Stimulated activated CD4-positive, alpha-beta T cell treated with anti-CD3 and anti-CD28 coated beads, Interleukin-4, amount 100 ng/mL, for 24 hours (primary cell): ENCODE measurements at places on chromosomes 4 and X.

DNA sequence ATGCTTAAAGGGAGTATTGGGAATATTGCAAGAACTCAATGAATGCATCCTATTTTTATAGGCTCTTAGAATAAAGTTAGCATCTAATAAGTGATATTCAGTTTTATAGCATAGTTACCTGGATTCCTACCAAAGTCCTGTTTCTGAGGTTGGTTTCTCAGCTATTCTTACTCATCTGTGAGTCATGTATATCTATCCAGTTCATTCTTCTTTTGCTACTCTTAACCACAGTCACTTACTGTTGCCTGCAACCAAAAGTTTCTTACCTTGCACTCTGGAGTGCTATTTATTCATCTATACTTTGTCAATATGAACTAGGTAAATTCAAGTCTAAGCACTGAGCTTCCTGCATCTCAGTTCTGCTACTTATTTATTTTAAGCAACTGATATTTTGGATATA, 322.5 kb downstream of the HS3ST1 start:
- no peak for DNase-seq

- no peak for DNase-seq
Observed at GRCh38 chrX:115017455-115017854, at the start of gene IL13RA2. IL13RA2 (minus strand) TSS chrX:115017616; CDS start chrX:115017269, 347 bp downstream.

DNA sequence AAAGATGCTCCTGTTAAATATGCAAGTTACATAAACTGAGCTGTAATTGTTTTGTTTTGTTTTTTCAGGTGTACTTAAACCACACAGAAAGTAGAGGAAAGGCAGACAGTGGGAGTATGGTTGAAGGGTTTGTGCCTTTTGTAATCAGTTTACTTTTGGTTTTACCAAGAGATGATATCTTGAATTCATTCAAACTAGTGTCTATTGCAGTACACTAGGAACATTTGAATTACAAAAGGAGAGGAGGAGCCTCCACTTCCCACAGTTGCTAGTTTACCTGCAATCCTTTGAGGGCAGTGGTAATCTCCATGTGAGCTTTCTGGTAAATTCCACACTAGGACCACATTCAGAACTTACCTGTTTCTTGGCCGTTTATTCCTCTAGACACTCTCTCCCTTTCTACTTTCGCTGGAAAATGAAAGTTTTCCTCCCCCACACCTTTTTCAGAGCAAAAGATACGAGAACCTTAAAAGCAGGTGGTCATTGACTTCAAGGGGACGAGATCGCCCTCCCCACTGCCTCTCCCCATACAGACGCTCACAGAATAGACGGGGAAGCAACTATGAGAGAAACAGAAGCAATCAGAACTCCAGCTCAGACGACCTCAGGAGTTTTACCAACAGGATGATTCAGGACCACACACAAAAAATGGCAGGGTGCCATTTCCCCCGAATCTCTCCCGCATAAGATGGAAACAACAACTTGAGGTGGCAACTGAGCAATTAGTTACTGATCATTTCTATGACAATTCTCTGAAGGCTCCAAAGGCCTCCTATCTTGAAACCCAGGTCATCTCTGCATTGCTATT, 3.3 kb downstream of the RBM47 start:
- no peak for DNase-seq

- peak; percentile 49 for DNase-seq
Observed at GRCh38 chr4:121243485-121243884, 79.4 kb upstream of the TNIP3 start.

DNA sequence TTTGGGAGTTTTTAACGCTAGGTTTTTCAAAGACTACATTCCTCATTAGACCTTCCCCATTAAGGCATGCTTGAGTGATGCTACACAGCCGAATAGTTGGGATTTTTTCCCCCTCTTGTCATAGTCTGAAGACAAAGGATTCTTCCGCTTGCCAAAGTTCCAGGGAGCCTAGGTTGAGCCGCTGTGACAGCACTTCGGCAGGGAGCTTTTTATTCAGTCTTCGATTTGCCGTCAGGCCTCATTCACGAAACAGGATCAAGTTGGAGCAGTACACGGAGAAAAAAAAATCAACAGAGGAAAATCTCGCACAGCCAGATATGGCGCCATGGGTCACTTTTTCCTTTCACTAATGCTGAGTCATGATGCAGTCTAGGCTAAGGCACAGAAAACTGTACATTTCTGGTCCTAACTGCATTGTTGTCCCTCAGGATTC, 24.3 kb downstream of the SHROOM3 start:
- no peak for DNase-seq

DNA sequence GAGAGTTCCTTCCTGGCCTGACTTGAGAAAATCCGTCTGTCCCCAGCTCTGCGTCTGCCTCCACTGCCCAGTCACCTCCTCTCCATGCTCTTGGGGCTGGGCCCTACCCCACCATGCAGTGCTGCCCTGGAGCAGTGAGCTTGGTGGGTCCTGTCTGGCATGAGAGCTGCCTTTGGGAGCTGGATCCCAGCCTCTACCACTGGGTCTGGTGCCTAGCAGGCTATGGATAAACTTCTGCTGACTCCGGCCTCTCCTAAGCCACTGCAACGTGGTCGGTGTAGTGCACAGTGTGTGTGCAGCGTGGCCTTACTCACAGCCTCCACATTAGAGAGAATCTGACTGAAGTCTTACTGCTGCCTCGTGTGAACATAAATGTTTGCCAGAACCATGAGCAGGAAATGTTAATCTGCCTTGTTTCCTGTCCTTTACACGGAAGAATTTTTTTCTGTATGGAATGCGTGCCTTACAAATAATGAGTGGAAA, 47.6 kb downstream of the HTT start:
- DNase-seq, result no peak

- DNase-seq, result no peak
Observed at GRCh38 chr4:7055990-7056325, 11.9 kb downstream of the GRPEL1 start.

DNA sequence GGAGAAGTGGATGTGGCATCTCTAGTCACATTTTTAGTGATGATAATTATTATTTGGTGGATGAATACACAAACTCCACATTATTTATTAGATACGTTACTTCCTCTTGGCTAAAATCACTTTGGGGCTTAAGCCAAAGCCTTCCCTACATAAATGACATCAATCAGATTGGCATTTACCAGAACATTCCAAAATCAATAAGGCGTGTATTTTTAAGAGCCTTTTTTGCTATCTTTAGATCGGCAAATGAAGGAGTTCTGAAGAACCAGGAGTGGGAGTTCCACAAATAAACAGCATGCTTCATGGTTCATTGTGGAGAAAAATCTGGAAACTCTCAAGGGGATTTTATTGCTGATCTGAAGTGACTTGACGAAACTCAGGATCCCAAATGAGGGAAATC, 89.7 kb downstream of the AMELX start:
- no peak for DNase-seq

DNA sequence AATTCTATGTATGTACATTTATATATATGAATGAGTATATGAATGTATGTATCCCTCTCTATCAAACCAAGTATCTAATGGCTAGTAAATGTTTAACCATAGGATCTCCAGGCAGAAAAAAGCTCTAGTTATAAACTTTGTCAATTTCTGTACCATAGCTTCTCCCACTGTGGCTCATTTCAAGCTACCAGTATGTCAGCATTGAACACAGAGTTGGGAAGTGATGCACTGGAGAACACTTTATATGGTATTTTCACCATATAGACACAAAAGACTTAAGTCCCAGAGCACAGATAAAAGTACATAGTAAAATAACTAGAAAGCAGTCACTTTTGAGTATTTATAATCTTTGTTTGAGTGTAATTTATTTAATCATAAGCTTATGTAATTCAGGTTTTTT, 53.9 kb upstream of the ATP8A1 start:
- no peak for DNase-seq

- DNase-seq, result no peak
Observed at GRCh38 chrX:14865201-14865600, 7.7 kb downstream of the FANCB start.
